ENCODE measurements at places on chromosomes 3 and 15.

GRCh38 chr3:97612632-97613031, 151.9 kb upstream of the ARL6 start:
- DNase-seq: no peak

GRCh38 chr15:52858782-52859176, 68.6 kb upstream of the ONECUT1 start:
- DNase-seq: no peak

DNA sequence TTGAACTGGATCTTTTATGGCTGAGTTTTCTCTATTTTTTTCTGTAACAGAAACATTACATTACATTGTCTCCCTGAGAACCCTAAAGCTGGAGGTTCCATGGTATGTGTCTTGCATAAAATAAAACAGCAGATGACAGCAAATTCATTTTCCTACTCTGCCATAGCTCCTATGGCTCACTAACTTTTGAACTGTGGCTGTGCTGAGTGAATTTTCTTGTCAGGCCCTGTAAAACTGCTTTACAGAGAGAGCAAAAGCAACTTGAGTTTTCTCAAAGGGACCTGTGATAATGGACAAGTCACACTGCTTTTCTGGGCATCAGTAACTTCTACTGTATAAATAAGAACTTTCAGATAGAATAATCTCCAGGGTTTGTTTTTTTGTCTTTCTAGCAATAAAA, 129.9 kb upstream of the TSC22D2 start:
- DNase-seq: no peak

DNA sequence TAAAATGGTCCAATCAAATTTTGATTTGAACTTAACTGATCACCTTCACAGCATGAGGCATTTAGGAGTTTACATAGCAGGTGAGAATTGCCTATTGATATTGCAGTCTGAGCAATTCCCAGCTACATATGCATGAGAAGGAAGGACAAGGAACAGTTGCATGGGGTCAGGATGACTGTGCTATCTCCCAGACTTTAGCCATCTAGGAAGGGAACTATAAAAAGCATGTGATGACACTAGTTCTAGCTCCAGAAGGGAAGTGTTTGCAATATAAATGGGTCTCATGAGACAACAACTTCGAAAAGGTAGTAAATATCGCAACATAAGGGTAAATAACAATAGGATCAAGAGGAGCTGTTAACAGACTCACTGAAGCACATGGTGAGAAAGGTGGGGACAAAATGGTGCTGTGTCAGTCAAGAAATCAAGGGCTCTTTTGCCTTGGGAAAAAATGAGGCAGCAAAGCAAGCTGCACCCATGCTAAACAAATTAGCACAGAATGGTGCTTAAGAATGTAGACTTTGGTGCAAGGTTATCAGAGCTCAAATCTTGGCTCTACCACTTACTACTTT, 90.4 kb upstream of the SLC2A2 start:
- DNase-seq: no peak

GRCh38 chr15:98853617-98854420, 153.8 kb downstream of the PGPEP1L start:
- DNase-seq: no peak

DNA sequence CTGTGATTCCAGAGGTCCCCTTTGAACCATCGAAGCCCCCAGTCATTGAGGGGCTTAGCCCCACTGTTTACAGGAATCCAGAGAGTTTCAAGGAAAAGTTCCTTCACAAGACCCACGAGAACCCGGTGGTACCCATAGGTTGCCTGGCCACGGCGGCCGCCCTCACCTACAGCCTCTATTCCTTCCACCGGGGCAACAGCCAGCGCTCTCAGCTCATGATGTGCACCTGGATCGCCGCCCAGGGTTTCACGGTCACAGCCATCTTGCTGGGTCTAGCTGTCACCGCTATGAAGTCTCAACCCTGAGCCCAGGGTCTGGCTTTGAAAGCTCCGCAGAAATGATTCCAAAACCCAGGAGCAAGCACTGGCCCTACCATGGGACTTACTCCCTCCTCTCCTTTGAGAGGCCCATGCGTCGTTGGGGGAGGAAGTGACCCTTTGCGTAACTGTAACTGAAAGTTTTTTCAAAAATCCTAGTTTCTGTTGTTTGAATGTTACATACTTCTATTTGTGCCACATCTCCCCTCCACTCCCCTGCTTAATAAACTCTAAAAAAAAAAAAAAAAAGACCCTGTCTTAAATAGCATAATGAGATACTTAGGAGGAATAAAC, 85.1 kb upstream of the CSPG5 start:
- no peak for DNase-seq

DNA sequence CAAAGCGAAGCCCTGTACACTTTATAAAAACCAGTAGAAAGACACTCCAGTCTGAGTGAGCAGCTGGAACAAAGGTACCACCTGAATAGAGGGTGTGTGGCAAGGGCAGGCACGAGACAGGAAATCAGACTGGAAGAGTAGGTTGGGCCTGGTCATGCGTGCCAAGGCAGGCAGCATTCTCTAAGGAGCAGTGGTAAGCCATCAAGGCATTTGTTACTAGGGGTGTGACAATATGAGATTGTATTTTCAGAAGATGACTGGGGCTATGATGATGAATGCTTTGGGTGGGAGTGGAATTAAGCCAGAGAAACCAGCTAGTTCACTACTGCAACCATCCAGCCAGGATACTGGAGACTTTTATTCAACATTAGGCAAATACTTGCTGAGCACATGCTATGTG, 5.0 kb downstream of the JMJD7 start:
- DNase-seq: no peak

DNA sequence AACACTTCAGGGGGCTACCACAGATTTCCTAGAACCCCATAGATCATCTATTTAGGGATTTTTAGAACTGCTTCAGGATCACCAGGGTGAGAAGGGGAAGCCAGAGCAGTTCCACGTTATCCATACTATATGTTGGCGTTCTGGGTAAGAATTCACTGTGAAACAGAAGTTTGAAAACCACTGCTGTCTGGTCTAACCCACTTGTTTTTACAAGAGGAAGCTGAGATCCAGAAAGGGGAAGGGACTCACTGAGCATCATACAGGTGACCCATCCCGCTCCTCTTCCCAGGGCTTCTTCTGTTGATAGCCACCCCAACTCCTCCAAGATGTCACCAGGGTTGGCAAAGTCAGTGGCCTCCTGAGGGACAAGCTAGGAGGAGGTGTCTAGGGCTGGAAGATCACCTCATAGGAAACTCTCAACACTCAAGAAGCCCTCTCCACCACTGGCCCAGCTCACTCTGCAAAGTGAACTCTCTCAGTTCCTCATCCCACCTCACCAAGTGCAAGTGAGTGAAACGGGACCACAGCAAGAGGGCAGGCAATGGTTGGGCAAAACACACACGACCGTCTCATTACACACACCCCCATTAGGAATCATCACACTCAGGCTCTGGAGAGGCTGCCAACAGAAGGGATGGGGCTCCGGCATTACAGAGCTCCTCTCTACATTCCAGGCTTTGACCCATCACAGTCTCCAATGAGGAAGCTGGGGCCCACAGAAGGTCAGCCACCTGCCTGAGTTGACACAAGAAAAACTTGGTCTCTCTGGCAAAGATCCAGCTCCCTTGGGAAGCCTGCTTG, 1.8 kb downstream of the DAPK2 start:
- DNase-seq: no peak

DNA sequence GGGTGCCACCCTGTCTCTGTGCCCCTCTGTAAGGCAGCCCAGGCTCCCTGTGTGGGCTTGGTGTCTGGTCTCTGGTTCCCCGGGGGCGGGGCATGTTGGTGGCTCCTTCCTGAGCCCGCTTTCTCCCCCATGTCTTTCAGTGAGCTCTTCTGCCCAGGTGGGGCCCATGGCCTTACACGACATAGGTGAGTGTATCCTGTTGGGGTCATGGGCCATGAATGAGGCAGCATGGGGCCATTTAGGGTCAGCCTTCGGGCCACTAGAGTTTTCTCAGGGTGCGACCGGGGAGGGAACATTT, 195.1 kb downstream of the UBE3A start:
- no peak for DNase-seq

DNA sequence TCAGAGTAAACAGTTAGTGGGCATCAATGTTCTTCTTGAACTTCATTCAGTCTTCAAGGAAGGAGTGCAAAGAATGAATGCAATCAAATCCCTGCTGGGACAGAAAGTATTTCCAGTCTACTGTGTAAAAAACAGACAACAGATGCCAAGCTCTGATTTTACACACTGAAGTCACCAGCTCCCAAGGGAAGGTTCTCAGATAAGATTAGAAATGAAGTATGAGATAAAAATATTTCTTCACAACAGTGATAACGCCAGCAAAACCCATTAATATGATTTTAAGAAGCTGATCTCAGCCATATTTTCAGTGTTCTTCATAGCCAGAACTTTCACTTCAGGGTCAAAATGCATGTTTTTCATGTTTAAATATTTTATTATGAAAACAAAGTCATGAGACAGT, 265.6 kb downstream of the CTNNB1 start:
- no peak for DNase-seq

GRCh38 chr15:100690795-100691158, 88.4 kb downstream of the ASB7 start:
- DNase-seq: no peak

GRCh38 chr3:160157321-160157720, 67.9 kb upstream of the C3orf80 start:
- no peak for DNase-seq

- DNase-seq: no peak
Measured at GRCh38 chr15:68798346-68799094, 22.2 kb downstream of the ANP32A start.

DNA sequence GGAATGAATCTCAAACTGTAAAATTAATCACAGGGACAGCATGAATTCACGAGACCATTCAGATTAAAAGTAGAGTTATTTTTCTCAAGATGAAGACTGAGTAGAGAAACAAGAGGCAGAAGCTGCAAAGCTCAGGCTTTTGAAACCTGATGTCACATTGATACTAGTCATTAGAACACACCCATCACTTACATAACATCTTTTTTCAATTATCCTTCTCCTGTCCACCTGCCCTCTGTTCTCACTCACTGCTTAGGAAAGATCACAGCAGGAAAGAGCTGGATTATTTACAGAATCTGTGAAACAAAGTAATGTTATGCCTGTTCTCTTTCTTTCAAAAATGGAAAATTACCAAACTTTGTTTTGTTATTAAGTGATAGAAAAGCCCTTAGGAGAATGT, 72.0 kb upstream of the CDAN1 start:
- DNase-seq: no peak

DNA sequence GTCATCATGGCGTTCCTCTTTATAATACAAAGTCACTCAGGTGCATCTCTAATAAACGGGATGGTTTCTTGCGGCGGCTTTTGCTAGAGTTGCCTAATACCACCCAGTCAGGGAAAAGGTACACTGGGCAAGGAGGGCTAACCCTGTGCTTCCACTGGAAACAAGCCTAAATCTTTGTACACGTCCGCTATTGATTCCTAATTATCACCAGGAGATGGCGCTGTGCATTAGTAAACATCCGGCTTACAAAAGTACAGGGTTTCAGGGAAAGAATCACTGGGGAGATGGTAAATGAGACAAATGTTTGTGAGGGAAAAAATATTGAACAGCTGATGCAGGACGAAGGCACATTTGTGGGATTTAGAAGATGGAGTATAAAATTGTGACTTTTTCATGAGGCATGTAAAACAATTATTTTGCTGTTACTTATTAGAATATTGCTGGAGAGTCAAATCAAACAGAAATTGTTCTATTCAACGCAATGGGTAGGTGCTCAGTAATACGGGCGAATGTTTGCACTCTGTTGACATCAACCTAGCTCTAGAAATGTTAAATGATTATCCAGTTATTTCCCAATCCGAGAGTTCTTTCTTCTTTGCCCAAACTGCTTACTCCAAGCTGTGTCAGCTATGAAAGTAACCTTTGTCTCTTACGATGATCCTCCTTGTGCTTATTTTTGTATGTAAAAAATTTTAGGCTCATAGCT, 50.6 kb downstream of the GMNC start:
- DNase-seq: no peak

- no peak for DNase-seq
Measured at GRCh38 chr15:42118650-42119445, 24.5 kb upstream of the PLA2G4D start.

DNA sequence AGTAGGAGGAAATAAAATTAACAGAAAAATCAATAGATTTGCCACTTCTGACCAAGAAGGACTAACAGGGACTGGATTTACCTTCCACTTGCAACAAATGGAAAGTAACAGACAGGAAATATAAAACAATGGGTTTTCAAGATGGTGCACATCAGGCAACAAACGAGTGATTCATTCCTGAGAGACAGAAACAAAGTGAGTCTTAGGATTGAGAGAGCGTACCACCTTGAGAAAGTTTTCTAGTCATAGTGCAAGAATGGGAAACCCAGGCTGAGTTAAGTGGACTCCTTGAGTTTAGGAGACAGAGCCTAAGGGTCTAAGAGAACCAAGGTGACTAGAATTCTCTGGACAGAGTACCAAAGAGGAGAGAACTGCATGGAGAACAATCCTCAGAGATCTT, 101.7 kb downstream of the PPP2R3A start:
- no peak for DNase-seq

- peak; percentile 15 for DNase-seq
Measured at GRCh38 chr3:184005941-184006507, 11.7 kb downstream of the ABCC5 start.

DNA sequence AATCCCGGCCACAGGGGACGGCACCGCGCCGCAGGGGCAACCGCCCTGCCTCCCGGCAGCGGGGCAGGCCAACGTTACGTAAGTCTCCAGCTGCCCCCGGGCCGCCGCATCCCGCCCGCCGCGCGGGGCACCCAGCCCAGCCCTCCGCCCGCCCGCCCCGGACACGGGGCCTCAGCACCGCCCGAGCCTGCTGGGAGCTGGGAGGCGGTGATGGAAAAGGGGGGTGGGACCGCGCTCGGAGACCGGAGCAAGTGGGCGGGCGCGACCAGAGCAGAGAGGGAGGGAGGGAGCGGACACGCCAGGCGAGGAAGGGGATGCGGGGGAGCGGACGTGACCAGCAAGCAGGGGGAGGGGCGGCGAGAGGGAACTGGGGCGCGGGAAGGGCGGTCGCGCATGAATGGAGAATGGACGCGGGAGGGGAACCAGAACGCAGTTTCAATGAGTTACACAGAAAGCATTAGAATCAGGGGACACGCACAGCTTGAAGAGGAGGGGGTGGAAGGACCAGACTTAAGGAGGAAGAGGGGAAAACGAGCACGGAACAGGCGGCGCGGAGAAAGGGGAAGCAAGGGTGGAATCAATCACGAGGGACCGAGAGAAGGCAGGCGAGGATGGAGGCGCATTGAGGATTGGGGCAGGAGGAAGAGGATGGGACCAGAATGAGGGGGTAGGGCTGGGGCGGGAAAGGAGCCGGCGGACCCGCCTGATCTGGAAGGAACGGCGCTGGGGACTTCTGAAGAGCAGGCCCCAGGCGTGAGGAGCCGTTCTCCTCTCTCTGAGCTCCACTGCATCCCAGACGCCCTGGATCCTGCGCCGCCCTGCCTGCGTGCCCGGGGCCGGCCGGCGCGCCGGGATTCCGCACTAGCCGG, 559 bp downstream of the PKM start:
- DNase-seq: peak; percentile 92
